Activated T-cell treated with anti-CD3 and anti-CD28 coated beads, Interleukin-2, amount 50 U/mL, for 72 hours (primary cell): ENCODE measurements at places on chromosomes 7 and 10.

- no peaks in the 10 kb centered on the region for H3K27me3 ChIP-seq
- H3K4me3 ChIP-seq = no peak overlapping the region
- H3K4me1 ChIP-seq = peaks cover 78% of the 10 kb centered on the region
- no peak for DNase-seq
- no peak overlapping the region for H3K27ac ChIP-seq
Observed at GRCh38 chr10:31099094-31099493, 67.4 kb upstream of the ZNF438 start.

DNA sequence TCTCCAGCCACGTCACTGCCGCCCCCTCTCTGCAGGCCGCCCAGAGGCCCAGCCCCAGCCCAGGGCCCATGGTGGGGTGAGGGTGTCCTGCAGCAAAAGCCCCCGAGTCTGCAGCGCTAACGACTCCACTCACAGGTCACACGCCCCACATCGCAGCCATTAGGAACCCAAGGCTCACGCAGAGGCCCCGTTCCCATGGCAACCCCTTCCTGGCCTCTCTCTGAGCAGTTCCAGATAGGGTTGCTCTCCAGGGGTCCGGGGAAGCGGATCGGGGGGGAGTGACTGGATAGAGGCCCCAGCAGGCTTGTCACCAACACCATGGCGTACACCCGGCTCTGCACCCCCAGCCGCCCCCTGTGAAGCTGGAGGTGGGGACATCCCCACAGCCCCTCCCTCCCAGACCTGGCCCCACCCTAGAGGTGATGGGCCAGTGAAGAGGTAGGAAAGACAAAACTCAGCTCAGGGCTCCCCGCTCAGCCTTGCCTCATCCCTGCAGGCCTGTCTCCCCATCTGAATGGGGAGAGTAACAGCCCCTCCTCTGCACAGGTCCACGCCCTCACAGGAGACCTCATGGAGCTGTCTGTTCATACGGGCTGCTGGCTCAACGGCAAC is 41.2 kb downstream of the TNRC18 start:
- H3K27me3 ChIP-seq = no peaks in the 10 kb centered on the region
- peaks cover 15% of the 10 kb centered on the region for H3K4me1 ChIP-seq
- H3K4me3 ChIP-seq = no peak overlapping the region
- DNase-seq = no peak
- no peak overlapping the region for H3K27ac ChIP-seq

GRCh38 chr7:15593382-15593781 is 31.6 kb upstream of the AGMO start:
- H3K4me1 ChIP-seq = no peaks in the 10 kb centered on the region
- no peak overlapping the region for H3K4me3 ChIP-seq
- H3K27me3 ChIP-seq = no peaks in the 10 kb centered on the region
- DNase-seq = no peak
- no peak overlapping the region for H3K27ac ChIP-seq

DNA sequence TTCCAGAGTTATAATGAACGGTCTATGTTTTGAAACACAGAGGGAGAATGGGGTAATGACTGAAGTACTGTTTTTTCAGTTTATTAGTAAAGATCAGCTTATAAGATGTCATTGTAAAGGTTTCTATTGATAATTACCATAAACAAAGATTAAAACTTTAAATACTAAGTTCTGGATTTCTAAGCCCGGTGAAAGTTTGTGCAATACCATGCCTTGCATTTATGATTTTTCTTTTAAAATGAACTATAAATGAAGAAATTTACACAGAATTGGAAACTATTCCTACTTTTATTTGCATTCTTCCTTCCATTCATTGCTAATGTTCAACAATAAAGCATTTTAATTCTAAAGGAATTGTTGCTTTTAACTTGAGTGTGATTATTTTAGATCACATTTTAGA is 4.9 kb downstream of the MEOX2 start:
- no peak for DNase-seq
- H3K4me3 ChIP-seq = no peak overlapping the region
- H3K27me3 ChIP-seq = peaks cover 12% of the 10 kb centered on the region
- no peak overlapping the region for H3K27ac ChIP-seq
- no peaks in the 10 kb centered on the region for H3K4me1 ChIP-seq
- H3K36me3 ChIP-seq = peaks cover 1% of the 10 kb centered on the region

DNA sequence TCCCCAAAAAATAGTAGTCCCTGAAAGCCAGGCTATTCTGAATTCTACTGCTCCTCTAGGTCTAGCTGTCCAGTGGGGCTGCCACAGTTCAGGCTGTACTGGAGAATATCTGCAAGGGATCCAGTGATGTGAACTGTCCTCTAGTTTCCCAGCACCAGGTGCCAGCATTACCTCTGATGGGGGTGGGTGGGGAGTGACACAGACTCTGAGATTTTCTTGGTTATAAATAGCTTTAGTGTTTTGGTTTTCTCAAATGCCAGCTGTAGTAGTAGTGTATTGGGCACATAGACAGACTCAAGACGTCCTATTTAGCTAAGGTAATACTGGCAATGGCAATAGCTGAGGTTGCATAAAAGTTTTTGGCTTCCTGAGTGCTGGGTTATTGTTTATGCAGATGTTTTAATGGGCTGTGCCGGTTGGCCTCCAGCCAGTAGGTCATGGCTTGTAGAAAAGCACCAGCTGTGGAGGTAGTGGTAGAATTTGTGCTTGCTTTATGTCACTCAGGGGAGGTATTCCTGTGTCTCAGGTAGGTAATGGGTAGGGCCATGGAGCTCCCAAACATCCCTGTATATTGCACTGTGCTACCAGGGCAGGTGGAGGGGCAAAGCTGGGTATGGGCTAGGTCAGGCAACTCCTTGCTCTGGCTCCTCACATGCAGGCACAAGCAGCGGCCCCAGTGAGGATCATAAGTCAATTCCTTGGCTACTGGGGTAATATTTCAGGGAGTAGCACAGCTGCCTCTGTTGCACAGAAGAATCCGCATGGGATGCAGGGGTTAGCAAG is 338.7 kb upstream of the LRRTM3 start:
- H3K27ac ChIP-seq = no peak overlapping the region
- no peak overlapping the region for H3K4me3 ChIP-seq
- H3K36me3 ChIP-seq = no peaks in the 10 kb centered on the region
- no peaks in the 10 kb centered on the region for H3K4me1 ChIP-seq
- H3K27me3 ChIP-seq = no peaks in the 10 kb centered on the region

- H3K4me3 ChIP-seq = no peak overlapping the region
- no peaks in the 10 kb centered on the region for H3K36me3 ChIP-seq
- no peak for DNase-seq
- H3K4me1 ChIP-seq = no peaks in the 10 kb centered on the region
- H3K27ac ChIP-seq = no peak overlapping the region
- H3K27me3 ChIP-seq = peaks cover 7% of the 10 kb centered on the region
Observed at GRCh38 chr10:121081306-121081705, 230.1 kb downstream of the WDR11 start.

DNA sequence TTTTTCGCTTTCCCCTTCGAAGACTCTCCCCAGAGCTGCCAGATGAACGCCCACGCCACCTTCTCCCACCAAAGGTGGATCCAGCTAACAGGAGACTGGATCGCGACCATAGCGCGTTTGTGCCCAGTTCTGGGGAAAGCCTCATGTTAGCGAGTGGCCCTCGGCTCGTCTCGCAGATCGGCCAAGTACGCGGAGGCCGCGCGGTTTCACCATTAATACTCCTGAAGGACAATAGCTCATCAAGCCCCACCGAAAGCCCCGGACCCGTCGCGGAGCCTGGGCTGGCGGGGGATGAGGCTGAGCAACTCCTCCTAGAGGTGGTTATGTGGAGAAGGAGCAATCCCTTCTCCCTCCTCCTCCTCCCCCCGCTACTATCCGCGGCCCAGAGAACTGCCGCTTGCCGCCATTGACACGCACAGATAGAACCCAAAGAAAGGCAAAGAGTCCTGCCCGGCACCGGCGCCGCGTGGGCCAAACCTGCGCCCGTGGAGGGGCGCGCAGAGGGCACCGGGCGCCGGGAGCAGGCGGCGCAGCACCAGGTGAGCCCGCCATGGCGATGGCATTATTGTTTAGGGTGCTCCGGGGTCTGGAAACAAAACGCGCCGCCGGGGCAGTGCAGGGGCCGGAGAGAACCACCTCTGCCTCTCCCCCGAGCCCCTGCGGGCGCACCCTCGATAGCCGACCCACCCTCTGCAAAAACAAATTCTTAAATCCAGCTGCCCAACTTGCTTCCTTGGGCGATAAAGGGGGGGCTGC is at the start of gene MACROH2A2:
TSS of gene MACROH2A2 (plus strand) at position 385 of the 756 bp plus-strand sequence. CDS start 22,813 bp downstream, outside the sequence.
- peaks cover 9% of the 10 kb centered on the region for H3K4me1 ChIP-seq
- H3K36me3 ChIP-seq = peaks cover 1% of the 10 kb centered on the region
- peak; percentile 30 for DNase-seq
- H3K27me3 ChIP-seq = peaks cover 46% of the 10 kb centered on the region
- H3K4me3 ChIP-seq = peak within 1 kb of the TSS; percentile 93

DNA sequence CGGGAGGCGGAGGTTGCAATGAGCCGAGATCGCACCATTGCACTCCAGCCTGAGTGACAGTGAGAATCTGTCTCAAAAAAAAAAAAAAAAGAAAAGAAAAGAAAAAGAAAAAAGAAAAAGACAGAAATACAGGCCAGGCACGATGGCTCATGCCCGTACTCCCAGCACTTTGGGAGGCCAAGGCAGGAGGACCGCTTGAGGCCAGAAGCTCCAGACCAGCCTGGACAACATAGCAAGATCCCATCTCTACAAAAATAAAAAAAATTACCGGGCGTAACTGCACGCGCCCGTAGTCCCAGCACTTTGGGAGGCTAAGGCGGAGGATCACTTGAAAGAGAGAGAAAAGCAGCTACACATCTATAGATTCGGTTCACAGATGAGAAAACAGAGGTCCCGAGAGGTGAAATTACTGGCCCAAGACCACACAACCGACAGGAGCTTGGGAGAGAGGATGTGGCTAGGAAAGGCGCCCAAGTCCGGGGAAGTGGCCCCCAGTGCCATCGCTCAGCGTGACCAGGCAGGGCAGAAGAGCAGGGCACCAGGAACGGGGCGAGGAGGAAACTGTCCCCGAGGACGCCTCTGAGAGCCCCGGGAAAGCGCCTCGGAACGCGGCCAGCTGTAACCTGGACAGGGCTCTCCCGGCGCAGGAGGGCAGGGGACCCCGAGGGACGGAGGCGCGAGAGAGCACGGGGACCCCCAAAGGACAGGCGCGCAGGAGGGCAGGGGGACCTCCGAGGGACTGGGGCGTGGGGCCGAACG is 612 bp downstream of the SNX8 start:
- DNase-seq = no peak
- H3K4me3 ChIP-seq = peak overlapping the region; percentile 92
- H3K4me1 ChIP-seq = peaks cover 14% of the 10 kb centered on the region
- peaks cover 7% of the 10 kb centered on the region for H3K36me3 ChIP-seq
- peak overlapping the region; percentile 92 for H3K27ac ChIP-seq
- no peaks in the 10 kb centered on the region for H3K27me3 ChIP-seq

GRCh38 chr10:86046845-86047460 is 319.6 kb downstream of the GRID1 start:
- peaks cover 48% of the 10 kb centered on the region for H3K27me3 ChIP-seq
- H3K4me1 ChIP-seq = peaks cover 25% of the 10 kb centered on the region
- no peaks in the 10 kb centered on the region for H3K36me3 ChIP-seq
- peak overlapping the region; percentile 51 for H3K27ac ChIP-seq
- DNase-seq = peak; percentile 19
- H3K4me3 ChIP-seq = peak overlapping the region; percentile 64

DNA sequence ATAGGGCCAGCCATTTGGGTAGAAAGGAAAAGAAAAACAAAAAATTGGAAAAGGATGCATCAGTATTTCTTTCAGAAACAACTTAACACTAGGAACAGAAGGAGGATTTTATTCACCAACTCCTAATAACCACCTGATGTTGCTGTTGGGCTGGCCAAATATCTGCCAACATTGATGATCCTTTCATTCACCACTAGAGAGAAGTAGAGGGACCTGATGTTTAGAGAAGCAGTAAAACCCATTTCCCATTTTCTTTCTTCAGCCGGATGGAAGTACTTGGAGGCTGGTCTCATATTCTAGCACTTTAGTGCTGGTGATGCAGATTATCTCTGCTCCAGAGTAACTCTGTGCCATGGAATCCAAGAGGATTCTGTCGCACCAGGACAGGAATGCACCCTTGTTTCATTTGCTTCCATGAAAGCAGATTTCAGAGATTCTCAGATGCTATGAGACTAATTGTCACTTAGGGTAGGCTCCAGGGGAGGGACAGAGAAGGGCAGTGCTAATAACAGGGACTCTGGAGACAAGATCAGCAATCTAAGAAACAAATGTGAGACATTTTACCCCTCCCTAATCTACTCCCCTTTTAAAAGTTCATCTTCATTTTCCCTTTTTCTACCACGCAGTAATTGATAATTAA is 3.1 kb downstream of the KLLN start:
- H3K4me1 ChIP-seq = peaks cover 21% of the 10 kb centered on the region
- no peaks in the 10 kb centered on the region for H3K27me3 ChIP-seq
- DNase-seq = no peak
- H3K27ac ChIP-seq = no peak overlapping the region
- H3K36me3 ChIP-seq = peaks cover 11% of the 10 kb centered on the region

GRCh38 chr10:96998329-96998888 is 166.3 kb downstream of the LCOR start:
- H3K36me3 ChIP-seq = no peaks in the 10 kb centered on the region
- H3K4me3 ChIP-seq = no peak overlapping the region
- H3K27me3 ChIP-seq = no peaks in the 10 kb centered on the region
- no peak overlapping the region for H3K27ac ChIP-seq

DNA sequence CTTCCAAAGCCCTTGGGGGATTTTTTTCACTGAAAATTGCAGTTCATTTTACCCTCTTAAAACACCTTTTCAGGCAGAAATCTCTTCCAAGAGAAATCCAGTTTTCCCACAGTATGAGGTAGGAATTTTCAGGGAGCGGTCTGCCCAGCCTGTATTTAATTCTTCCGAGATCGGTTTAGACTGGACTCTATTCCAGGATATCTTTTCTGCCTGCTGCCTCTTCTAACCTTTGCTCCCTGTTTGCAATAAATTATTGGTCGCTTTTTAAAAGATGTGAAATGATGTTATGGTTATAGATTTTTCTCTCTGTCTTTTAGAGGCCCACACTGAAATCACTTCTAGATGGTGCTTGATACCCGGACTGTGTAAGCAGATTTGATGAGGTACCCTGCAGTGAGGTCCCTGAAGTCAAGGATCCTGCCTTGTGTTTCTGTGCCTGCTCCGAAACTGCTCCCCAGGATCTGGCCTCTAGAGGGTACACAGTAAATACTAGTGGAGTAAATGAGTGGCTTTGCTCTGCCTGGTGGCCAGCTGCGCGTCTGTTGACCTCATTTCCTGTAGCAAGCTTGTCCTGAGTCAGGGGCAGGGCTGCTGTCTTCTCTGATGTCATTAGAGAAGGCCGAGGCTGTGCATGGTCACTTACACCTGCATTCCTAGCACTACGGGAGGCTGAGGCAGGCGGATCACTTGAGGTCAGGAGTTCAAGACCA is 191.6 kb downstream of the FANK1 start:
- no peak overlapping the region for H3K4me3 ChIP-seq
- DNase-seq = no peak
- no peaks in the 10 kb centered on the region for H3K27me3 ChIP-seq
